NCI-H82 (cell line): ENCODE measurements at places on chromosomes 7 and 10.

DNA sequence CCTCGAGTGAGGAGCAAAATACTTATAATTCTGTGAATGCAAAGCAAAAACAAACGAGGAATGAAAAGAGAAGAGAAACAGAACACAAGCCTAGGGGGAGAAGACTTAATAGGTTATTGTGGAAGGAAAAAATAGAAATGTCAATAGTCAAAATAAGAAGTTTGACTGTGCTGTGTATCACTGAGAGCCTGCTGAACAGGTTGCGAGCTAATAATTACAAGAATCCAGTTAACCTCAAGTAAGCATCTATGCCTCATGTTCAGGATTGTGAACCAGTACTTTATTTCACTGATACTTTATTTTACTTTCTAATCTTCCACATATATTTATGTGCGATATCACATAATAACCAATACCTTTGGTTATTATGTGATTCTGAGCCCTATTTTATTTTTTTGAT lies 316.7 kb downstream of the OTUD1 start:
- DNase-seq: no peak

GRCh38 chr10:91632671-91633550 lies at the start of gene PPP1R3C:
Gene PPP1R3C (minus strand): TSS chr10:91633071. CDS start chr10:91632969, 102 bp downstream.
- peak; percentile 52 for DNase-seq

DNA sequence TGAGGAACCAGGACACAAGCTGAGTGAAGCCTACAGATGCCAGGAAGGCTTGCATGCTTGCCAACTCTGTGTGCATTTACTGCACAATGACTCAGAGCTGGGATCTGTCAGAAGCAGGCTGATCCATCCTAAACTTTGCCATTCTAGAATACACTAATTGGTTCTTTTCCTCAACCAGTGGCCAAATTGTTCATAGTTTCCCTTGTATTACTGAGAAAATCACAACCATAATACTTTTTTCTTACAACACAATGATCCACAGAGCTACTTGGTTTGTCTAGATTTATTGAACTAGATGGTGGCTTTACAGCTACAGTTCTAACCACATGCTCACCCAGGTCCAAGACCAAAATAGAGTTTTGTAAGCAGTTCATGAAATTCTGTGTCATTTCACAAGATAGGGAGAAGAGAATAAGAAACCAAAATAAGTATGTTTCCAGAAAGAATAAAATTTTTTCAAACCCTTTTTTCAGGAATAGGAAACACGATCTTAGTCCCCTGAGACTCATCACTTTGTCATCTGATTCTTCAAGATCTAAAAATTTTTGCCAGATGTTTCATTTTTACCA lies 21.0 kb upstream of the LRRC17 start:
- DNase-seq: no peak

DNA sequence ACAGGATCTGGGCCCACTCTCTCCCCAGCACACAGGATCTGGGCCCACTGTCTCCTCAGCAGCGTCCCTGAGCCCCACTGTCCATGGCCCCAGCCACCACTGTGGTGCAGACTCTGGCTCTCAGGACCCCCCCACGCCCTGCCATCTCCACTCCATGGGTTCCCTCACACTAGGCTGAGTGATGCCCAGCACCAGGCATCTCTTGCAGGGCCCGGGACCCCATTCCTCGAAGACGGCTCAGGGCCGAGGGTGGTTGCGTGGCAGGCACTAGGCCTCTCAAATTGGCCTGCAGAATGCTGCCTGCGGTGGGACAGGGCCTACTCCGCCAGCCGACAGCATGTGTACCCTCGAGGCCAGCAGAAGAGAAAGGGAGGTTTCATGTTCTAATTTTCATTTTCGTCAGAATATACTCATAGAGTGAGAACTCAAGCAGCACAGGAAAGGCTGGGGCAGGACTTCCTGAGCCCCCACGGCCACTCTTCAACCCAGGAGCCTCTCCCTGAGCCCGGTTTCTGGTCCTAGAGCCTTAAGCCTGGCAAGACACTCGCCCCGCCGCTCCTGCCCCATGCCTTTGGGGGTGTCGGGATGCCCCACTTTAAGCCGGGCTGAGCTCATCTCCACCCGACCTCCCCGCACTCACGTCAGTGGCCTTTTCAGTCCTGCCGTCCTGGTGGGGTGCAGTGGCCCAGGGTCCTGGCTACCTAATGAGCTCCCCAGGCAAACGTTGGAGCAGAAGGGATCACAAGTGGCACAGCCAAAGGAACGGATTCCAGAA lies 44.0 kb downstream of the PWWP2B start:
- no peak for DNase-seq

DNA sequence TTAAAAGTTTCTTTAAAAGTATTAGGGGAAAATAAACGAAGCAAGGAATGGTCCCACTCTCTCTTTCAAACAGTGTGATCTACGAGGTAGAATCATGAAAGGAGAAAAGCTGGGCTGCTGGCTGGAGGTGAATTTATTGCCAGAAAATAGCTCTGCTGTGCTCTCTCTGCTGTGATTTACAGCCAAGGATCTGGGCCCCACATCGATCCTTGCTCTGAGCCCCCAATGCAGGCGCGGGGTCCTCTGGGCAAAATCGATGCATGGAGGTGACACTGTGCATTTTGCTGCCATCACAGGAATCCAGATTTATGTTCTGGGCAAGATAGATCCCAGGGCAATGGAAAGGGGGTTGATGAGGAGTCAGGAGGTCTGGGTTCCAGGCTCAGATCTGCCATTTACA lies 91.0 kb upstream of the GPR26 start:
- DNase-seq: no peak

DNA sequence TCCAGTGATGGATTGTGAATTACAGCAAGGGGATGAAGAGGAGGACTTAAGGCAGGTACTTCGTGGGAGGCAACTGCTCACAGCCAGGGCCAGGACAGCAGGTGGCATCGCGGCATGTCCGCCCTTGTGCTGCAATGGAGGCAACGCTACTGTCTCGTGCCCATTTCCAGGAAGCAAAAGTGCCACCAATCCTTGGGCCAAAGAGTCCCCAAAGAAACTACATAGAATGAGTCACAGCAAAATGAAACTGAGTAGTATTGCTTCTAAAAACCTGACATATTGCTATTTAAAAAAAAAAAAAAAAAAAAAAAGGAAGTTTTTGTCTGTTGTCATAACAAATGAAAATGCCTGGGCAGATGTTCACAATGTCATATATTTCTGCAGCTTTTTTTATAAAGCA lies 46.6 kb downstream of the RSU1 start:
- DNase-seq: no peak

GRCh38 chr7:98051118-98051744 lies 55.4 kb upstream of the LMTK2 start:
- DNase-seq: peak; percentile 54

- DNase-seq: peak; percentile 66
Measured at GRCh38 chr10:117165538-117166417, 27.7 kb upstream of the VAX1 start.

DNA sequence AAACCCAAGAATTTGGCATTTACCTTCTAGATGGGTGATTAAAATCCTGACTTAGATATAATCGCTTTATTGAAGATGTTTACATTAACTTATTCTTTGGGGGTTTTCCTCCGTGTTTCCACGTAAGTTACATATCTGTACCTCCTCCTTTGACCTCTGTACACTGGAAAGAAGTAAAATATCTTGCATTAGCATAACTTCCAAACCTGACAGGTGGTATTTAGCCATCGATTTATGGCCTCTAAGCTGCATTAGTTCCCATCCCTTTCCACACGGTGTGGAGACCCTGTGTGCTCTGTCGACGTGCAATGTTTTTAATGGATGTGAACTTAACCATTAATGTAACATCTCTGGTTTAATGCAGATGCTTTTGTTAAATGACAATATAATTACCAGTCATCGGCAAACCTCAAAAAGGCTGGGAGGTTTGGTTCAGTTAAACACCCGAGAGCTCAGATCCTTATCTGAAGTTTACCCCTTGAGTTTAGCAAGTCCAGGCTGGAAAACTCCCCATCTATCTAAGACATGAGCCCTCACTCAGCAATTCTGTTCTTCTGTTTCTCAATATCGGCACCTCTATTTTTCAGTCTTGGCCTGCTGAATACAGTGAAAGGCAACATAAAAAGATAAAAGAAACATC lies 295.2 kb downstream of the GATA3 start:
- DNase-seq: no peak

DNA sequence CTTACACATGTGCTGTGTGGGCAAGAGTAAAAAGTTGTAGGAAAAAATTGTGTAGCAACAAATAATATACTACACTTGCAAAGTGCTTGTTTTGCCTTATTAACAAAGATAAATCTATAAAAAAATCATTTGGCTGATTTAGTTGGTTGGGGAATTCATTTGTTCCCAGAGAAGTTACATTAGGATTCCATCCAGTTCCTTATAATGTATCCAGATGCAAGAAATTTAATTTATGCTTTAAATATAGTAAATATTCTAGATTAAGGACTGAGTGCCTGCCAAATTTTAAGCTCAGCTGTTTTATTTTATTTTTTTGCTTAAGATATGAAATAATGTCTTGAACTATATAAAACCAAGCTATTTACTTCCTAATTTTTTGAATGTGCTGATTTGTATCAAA lies 1169.9 kb downstream of the NXPH1 start:
- no peak for DNase-seq

- DNase-seq: no peak
Measured at GRCh38 chr7:25031432-25031831, 51.5 kb upstream of the OSBPL3 start.
